Esophagus squamous epithelium (tissue), 5 donors: ENCODE measurements at places on chromosomes 4 and X. TPM values are rescaled to one million over a fixed set of nuclear protein-coding genes. Genes with fewer than 3 reads are reported as not detected.

HOPX gene
- total RNA-seq: 373 TPM

- H3K4me3 ChIP-seq: no peak overlapping the region
- no peaks in the 10 kb centered on the region for H3K36me3 ChIP-seq
- no peak overlapping the region for H3K27ac ChIP-seq
- no peaks in the 10 kb centered on the region for H3K27me3 ChIP-seq
- H3K4me1 ChIP-seq: no peaks in the 10 kb centered on the region
Measured at GRCh38 chrX:41178201-41178600, 93.0 kb downstream of the USP9X start.

BEX5 gene
- total RNA-seq: not detected

PFKFB1 gene
- total RNA-seq: not detected

GRCh38 chrX:72382202-72382595, 76.5 kb upstream of the CITED1 start:
- no peak overlapping the region for H3K4me3 ChIP-seq
- no peak overlapping the region for H3K27ac ChIP-seq
- H3K4me1 ChIP-seq: no peaks in the 10 kb centered on the region

CD38 gene
- total RNA-seq: 2.5 TPM

DNA sequence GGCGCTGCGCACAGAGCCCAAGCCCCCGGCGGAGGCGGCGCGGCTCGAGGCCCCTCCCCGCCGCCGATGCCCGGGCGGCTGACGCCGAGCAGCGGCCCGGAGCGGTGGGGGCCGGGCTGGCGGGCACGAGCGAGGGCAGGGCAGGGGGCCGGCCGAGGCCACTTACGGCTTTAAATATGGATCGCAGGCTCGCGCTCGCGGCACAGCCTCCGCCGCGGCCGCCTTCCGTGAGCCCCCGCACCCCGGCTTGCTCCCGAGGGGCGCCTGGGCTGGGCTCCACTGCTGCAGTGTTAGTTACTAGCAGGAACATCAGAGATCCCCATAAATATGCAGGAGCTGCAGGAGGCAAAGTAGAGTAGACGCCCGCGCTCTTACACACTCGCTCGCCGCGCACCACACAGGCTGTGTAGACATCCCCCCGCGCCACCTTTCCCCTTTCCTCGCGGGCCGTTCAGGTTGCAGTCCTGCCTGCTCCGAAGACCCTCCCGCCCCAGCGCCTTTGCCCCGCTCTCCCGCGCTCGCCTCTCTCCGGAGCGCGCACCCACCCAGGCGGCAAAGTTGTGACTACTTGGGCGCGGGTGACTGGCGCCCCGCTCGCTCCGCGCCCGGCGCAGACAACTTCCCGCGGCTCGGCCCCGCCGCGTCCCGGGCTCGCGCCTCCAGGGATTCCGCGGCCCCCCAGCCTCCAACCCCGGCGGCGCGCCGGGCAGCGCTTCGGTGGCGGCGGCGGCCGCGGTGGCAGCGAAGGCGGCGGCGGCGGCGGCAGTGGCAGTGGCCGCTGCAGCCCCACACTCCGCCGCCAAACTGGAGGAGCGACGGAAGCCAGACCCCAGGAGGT, 152.0 kb upstream of the SLC4A4 start:
- DNase-seq: no peak
- peak overlapping the region; percentile 86 for H3K4me3 ChIP-seq
- peak overlapping the region; percentile 82 for H3K27ac ChIP-seq
- peaks cover 39% of the 10 kb centered on the region for H3K4me1 ChIP-seq
- H3K36me3 ChIP-seq: no peaks in the 10 kb centered on the region
- H3K27me3 ChIP-seq: no peaks in the 10 kb centered on the region

DNA sequence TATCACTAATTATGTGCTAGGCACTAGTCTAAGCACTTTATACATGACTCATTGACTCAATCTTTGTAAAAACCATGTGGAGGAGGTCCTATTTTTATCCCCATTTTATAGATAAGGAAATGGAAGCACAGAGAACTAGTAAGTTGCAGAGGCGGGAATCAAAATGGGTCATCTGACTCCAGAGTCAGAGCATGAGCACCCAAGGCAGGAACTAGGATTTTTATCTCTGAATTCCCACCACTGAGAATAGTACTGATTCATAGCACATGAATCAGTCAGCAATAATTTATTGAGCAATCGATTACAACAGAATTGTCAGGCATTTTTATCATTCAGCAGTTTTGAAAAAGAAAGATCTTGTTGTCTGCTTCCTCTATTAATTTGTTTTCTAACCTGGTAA, 19.3 kb downstream of the SCARB2 start:
- H3K36me3 ChIP-seq: peaks cover 10% of the 10 kb centered on the region
- H3K27ac ChIP-seq: peak overlapping the region; percentile 55
- no peak for DNase-seq
- peaks cover 63% of the 10 kb centered on the region for H3K4me1 ChIP-seq
- H3K4me3 ChIP-seq: no peak overlapping the region

PPAT gene
- total RNA-seq: 4.5 TPM

GRCh38 chr4:18754180-18754579, 732.6 kb upstream of the LCORL start:
- no peaks in the 10 kb centered on the region for H3K4me1 ChIP-seq
- no peaks in the 10 kb centered on the region for H3K27me3 ChIP-seq
- no peaks in the 10 kb centered on the region for H3K36me3 ChIP-seq
- no peak overlapping the region for H3K27ac ChIP-seq
- no peak overlapping the region for H3K4me3 ChIP-seq
- DNase-seq: no peak

DNA sequence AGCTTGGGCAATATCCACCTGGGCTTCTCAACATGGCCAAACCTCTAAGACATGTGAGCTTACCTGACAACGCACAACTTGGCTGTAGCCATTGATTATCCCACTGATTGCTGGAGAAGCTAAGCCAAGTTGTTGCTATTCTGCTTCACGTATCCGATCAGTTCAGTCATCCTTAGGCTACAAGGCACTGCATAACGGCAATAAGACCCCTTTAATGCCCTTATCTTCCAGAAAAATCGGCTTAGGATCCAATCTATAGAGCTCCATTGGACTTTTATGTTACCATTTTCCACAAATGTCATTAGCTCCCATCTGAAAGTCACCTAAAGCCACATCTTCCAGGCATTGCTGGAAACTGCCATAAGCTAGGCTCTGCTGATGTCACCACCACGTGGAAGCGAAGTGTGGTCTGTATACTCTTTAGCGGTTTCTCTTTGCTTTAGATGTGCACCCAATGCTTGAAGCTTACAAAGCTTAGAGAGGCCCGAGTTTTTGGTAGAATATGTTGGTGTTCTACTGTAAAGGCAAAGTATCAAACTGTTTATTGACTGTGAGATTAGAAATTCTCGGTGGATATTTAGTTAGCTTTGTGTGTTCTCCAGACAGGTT, 163.1 kb downstream of the CPE start:
- no peak for DNase-seq
- H3K4me3 ChIP-seq: no peak overlapping the region
- H3K4me1 ChIP-seq: no peaks in the 10 kb centered on the region
- no peaks in the 10 kb centered on the region for H3K27me3 ChIP-seq
- H3K36me3 ChIP-seq: no peaks in the 10 kb centered on the region
- H3K27ac ChIP-seq: no peak overlapping the region

SLC6A14 gene
- total RNA-seq: 34.8 TPM

DNA sequence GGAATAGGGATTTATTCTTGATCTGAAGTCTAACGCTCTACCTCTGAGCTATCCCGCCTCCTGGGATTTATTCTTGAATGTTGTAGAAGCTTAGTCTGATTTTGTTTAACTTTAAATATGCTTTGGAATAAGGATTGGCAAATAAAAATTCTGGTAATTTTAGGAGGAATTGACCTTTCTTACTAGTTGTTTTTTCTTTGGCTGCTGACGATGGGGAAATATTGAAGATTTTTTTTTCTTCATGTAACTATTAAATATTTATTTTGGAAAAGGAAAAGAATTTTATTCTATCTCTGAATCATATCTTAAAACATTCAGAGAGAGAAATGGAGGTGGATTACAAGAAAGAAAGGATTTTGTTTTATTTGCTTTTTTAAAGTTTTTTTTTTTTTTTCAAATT, 122.9 kb downstream of the PDLIM5 start:
- no peak overlapping the region for H3K27ac ChIP-seq
- DNase-seq: no peak
- H3K4me3 ChIP-seq: no peak overlapping the region
- H3K4me1 ChIP-seq: no peaks in the 10 kb centered on the region

ZFP42 gene
- not detected for total RNA-seq

FGA gene
- total RNA-seq: not detected

- H3K36me3 ChIP-seq: no peaks in the 10 kb centered on the region
- H3K27me3 ChIP-seq: no peaks in the 10 kb centered on the region
- no peak for DNase-seq
- H3K27ac ChIP-seq: no peak overlapping the region
Measured at GRCh38 chr4:76256968-76257367, 5.4 kb downstream of the FAM47E start.

DNA sequence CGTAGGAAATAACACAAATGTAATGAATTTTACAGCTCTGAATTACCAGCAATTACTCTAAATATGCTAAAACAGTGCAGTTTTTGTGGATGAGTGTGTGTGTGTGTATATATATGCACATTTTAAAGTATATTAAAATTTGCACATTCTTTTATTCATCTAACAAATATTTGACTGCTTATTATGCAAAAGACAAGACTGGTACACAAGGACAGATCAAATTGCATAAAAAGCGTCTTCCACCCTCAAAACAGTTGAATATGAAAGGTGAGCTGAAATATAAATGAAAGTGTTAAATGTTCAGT, 13.9 kb downstream of the ZAR1 start:
- no peak for DNase-seq
- no peak overlapping the region for H3K27ac ChIP-seq
- H3K27me3 ChIP-seq: no peaks in the 10 kb centered on the region
- no peak overlapping the region for H3K4me3 ChIP-seq
